Osteoblast (primary cell): ENCODE measurements at places on chromosomes 6 and 20. TPM values are rescaled to one million over a fixed set of nuclear protein-coding genes. Genes with fewer than 3 reads are reported as not detected.

DNA sequence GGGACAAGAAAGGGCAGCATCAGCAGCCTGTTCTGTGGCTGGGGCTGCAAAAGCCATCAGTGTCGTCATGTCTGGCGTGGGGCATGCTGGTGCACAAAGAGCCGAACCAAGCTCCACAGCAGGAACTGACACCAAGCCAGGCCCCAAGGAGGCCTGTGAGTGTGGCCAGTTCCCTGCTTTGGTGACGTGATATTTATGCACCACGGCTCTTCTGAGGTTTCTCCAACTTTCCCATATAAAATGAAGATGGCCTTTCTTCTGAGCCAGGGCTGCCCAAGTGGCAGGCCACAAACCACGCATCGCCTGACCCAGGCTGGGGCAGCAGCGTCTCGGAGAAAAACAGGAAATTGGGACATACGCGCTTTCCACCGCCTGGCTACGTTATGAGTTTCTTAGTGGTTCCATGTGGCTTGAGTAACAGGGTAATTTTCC is 109.9 kb downstream of the RIN2 start:
- DNase-seq: no peak

DNA sequence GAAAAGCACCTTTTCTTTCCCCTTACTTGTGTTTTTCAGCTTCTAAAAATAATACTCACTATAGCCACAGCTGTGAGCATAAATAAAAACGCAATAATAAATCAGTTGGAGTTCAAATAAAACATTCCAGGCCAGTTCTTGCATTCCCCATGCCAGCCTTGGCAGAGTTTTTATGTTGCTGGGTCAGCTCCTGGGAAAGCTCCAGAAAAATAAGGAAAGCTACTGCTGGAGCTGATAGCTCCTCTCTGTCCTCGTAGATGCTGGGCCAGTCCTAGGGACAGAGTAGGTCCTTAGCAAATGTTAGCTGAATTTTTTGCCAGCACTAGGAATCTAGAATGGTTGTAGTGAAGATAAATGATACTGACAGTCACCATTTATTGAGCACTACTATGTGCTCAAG is 389.0 kb upstream of the SYNCRIP start:
- no peak for DNase-seq

- no peak for DNase-seq
Observed at GRCh38 chr6:144588697-144589325, 303.7 kb downstream of the UTRN start.

DNA sequence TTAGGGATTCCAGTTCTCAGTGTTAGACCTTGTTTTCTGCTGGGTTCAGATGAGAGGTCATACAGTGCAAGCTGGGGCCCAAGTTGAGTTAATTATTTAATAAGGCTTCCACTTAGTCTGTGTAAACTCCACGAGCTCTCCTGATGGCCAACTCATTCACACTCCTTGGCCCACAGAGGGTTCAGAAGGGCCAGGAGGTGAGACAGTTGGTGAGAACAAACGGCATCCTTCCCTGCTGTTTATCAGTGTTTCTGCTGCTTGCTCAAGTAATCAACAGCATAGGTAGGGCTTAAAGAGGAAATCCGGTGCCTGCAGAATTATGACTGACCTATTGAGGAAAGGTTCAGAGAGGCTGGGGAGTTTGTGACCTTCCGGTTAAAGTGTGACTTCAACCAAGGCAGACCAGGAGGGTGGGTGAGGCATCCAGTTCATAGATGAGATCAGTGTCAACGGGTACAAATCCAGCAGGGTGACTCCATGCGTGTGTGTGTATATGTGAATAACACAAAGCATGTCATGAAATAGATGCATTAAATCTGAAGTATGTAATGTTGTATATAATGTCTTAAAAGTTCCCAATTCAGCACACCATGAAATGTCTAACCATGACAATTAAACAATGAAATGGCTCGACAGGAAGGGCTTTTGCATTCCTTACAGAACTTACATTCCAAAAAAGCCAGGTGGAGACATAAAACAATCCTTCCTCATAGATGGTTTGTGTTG is 37.4 kb upstream of the BCAS1 start:
- no peak for DNase-seq

- no peak for DNase-seq
Observed at GRCh38 chr6:154893917-154894316, 101.2 kb upstream of the TIAM2 start.

DNA sequence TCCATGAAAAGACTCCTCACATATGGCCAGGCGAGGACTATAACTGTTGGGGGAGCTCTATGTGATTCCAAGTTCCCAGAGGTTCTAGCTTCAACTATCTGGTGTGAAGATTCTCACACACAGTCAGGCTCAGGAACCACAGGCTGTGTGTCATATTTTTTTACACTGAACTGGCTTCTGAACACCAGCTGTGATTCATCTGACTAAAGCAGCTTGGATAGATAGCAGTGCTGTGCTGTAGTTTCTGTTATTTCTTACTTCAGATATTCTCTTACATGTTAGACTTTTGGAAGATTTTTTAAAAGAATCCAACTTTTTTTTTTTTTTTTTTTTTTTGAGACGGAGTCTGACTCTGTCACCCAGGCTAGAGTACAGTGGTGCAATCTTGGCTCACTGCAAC is 140.7 kb upstream of the MCHR2 start:
- DNase-seq: peak; percentile 82

DNA sequence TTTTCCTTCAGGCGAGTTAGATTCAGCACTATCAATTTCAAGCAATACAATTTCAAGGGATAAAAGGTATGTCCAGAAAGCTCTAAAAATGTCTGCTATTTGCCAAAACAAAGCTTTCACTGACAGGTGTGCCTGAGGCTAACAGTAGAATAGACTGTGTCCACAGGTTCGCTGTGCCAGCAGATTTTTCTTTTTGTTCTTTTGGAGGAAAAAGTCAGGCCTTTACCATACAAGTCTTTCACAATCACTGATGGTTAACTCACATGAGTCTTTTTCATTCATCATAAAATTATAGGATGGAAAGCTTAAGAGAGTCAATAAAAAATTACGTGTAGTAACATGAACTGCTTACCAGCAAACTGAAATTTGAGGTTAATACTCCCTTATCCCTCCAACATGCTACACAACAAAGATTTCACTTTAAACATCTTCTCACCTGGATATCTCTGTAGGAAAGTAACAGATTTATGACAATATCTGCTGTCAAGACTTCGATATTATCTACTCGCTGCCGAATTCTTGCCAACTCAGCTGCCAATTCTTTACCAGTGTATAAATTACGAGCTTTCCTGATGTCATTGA is 95.4 kb downstream of the MAP3K5 start:
- DNase-seq: no peak

- no peak for DNase-seq
Observed at GRCh38 chr20:38831995-38832620, 26.6 kb downstream of the PPP1R16B start.

Gene SYNE1
- total RNA-seq: 221 and 240 TPM in 2 replicates

Gene FAM83C
- total RNA-seq: not detected in 2 replicates

Gene TEAD3
- 10.9 and 11.2 TPM in 2 replicates for total RNA-seq

Gene RGS17
- total RNA-seq: 1.4 and 1.8 TPM in 2 replicates
